ENCODE measurements at places on chromosomes 6 and 20.
A peak's percentile ranks its signal among the peaks of the same experiment; 100 is the strongest.

- peak; percentile 34 for DNase-seq
Observed at GRCh38 chr20:9332791-9333479, 181.5 kb upstream of the LAMP5 start.

- no peak for DNase-seq
Observed at GRCh38 chr6:111723412-111723970, 117.8 kb upstream of the TRAF3IP2 start.

DNA sequence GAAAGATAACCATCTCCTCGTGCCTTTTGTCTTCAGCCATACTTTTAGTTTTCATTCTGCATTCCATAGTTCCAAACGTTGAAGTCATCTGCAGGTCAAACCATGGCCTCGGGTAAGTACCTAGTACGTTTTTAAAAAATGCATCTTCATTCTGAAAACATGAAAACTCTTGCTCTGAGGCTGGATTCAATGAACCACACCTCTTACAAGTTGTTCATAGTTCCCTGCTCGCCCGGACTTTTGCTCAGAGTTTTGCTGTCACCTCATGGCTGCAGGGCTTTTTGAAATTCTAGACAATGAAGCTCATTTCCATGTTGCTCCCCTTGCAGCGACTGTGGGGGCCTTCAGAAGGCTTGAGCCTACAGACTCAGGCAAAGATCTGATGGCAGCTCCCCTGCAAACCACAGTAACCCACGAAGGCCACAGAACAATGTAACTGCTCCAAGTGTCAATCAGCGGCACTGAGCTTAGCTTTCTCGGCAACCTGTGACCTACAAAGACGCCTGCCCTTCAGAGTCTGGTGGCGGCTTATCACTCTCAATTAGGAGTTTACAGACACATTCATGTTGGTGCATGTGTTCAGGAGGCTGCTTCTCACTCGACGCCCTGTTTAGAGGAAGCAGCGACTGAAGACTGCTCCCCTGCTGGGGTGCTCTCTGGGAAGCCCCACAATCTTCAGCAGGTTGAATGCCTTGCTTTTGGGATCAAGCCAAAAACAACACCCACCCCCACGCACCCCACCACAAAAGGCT is 61.2 kb downstream of the FOXC1 start:
- peak; percentile 41 for DNase-seq

DNA sequence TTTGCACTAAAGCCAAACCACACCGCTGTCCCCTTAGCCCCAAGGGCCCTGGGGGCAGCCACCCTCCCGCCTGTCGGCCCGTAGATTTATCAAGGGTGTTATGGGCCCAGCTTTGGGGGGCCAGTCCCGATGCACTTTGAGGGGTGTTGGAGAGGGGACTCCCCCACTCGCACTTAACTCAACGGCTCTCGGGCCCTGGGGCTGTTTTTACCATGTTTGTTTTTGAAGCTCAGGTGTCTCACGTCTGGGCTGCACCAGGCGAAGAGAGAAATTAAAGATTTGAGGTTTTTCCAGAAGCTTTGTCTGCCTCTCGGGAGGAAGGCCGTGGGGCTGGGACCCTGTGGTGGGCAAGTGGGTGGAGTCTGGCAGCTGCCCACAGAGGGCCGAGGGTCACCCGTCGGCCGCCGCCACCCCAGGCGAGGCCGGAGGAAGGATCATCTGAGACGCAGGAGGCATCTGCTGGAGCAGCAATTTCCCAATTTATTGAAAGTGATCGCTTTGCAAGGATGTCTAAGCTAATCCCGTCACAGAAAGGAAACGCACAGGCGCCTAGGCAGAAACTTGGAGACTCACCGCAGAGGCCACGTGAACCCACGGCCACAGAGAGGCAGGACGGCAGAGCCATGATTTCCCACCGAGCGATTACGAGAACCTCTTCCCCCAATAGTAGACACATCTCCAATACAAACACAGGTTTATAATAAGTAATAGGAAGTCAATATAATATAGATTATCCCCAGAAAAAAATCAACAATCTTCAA is 3.8 kb downstream of the SLC2A4RG start:
- DNase-seq, result no peak

DNA sequence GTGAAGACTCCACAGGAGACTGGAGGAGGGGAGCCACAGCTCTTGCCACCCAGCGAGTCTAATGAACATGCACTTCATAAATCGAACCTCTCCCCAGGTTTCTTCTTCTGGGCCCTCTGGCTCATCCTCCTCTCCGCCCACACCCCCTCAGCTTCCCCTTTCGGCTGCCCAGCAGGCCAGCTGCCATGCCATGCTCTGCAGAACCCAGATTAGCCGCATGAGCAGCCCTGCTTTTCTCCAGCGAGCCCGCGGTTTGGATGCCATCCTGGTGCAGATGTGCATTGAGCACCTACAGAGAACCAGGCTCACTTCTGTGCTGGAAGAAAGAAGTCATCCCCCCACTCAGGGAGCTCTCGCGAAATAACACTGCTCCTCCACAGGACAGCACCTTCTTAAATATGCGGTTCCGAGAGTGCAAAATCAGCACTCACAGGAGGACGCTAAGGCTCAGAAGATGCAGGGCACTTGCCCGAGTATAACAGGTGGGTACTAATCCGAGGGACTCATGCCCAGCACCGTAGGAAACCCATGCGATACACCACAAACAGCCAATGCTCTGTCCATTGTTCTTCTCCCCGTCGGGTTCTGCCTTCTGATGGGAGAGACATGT is 143.0 kb upstream of the THBS2 start:
- no peak for DNase-seq

DNA sequence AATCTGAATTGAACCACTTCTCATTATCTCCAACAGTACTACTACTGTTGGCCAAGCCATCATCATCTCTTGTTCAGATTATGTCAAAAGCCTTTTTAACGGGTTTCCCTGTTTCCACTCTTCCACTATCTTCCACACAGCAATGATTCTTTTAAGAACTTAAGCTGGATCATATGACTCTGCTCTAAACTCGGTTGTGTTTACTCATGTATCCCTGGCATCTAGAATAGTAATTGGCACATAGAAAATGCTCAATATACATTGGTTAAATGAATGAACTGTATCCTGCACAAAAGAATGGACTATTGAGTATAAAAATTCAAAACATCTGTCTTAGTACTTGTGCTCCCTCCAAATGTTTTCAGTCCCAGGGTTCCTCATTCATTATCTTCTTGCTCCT is 2.8 kb upstream of the COX7A2 start:
- DNase-seq, result no peak

DNA sequence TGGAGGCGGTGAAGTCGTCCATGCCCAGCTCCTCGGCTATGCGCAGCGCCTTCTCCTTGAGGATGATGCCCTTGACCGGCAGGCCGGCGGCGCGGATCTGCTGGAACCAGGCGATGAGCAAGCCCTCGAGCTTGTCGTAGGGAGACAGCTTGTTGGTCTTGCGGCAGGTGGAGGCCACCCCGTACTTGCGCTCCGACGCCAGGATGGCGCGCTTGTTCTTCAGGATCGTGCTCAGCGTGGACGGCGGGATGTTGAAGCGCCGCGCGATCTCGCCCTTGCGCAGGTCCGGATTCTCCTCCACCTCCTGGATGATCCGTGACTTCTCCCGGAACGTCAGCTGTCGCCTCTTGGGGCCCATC is 435 bp downstream of the CENPB start:
- peak; percentile 61 for DNase-seq

- no peak for DNase-seq
Observed at GRCh38 chr6:125987026-125987617, 782 bp downstream of the TRMT11 start.

DNA sequence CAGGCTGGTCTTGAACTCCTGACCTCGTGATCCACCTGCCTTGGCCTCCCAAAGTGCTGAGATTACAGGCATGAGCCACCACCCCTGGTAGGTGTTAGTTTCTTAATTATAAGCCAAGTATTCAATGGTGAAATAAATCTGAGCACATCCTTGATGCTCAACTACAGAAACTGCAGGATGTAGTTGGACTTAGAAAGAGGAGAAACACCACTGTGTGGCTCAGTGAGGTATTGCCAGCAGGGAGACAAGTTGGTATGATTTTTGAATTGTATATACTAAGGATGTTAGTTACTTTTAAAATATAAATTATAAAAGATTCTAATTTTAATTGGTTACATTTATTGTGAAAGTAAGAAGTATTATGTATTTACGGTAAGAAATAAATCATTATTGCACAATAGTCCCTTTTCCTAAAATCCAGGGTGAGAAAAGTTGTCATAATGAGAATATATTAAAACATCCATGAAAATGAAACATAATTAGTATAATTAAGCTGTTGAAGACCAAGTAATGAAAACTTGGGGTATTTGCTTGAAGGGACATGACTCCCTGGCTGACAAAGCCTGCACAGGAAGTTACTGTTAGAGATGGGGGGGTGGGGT is 17.6 kb downstream of the SLC18B1 start:
- no peak for DNase-seq

DNA sequence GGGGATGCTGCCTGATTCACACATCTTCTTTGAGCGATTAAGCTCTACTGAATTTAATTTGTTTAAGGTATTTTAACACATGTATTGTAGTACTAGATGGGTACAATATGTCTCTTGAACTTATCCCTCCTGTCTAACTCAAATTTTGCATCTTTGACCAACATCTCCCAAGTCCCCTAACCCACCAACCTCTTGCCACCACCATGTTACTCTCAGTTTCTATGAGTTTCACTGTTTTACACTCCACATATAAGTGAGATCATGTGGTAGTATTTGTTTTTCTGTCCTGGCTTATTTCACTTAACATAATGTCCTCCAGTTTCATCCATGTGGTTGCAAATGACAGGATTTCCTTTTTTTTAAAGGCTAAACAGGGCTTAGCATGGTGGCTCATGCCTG is 38.7 kb upstream of the ENPP4 start:
- no peak for DNase-seq

- peak; percentile 34 for DNase-seq
Observed at GRCh38 chr6:134317471-134318131, at the start of gene SGK1. Gene SGK1, minus strand, starts transcription at chr6:134318112. Its CDS starts 652 bp downstream, at chr6:134317460.

DNA sequence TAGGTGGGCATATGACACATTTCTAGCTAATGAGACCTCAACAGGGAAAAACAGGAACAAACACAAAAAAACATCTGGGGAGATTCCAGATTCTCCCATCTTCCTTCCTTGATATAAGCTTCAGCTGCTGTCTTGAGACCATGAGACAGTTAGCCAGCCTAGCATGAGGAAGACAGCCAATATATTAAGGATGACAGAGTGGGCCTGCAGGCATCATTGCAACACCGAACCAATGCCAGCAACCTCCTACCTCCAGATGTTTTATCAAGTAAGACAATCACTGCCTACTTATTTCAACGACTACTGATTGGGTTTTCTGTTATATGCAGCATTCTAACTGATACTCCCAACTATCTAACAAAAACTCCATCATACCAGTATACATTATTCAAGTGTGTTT is 119.0 kb downstream of the ISM1 start:
- no peak for DNase-seq

- DNase-seq, result no peak
Observed at GRCh38 chr20:51374961-51375360, 167.6 kb downstream of the NFATC2 start.

- DNase-seq, result no peak
Observed at GRCh38 chr6:27806981-27807440, 105.2 kb downstream of the OR2B2 start.

DNA sequence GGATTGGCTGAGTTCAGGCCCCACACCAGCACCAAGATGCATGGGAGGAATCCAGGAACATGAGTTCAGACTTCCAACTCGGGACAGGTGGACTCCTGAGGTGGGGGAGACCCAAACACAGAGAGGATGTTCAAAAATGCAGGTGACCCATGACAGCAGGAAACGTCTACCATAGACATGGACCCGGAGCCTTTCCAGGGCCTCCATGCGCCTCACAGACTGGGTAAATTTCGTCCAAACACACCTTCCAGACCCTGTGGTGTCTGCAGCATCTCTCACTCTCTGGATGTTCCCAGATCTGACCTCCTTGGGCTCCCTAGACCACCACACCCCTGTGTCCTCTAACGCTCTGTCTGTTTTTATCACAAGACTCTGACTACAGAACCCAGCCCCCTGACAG is 87.7 kb downstream of the PXDC1 start:
- DNase-seq, result no peak

DNA sequence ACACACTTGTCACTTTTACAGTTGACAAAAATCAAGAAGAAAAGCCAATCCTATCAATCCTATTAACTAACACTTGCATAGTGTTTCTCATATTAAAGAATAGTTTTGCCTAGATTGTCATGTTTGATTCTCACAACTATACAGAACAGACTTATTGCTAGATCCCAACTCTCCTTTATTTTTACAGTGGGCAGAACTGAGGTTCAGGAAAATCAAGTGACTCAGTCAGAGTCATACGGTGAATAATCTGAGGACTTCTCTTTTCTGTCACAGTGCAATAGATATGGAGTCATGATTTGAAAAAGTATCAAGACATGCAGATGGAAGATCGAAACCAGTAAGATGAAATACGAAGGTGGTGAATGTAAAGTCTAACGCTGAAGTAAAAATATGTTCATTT is 195.1 kb upstream of the CITED2 start:
- no peak for DNase-seq

- no peak for DNase-seq
Observed at GRCh38 chr20:7352165-7352564, 584.7 kb downstream of the BMP2 start.

GRCh38 chr6:79635232-79635543 is 4.1 kb downstream of the SH3BGRL2 start:
- no peak for DNase-seq

DNA sequence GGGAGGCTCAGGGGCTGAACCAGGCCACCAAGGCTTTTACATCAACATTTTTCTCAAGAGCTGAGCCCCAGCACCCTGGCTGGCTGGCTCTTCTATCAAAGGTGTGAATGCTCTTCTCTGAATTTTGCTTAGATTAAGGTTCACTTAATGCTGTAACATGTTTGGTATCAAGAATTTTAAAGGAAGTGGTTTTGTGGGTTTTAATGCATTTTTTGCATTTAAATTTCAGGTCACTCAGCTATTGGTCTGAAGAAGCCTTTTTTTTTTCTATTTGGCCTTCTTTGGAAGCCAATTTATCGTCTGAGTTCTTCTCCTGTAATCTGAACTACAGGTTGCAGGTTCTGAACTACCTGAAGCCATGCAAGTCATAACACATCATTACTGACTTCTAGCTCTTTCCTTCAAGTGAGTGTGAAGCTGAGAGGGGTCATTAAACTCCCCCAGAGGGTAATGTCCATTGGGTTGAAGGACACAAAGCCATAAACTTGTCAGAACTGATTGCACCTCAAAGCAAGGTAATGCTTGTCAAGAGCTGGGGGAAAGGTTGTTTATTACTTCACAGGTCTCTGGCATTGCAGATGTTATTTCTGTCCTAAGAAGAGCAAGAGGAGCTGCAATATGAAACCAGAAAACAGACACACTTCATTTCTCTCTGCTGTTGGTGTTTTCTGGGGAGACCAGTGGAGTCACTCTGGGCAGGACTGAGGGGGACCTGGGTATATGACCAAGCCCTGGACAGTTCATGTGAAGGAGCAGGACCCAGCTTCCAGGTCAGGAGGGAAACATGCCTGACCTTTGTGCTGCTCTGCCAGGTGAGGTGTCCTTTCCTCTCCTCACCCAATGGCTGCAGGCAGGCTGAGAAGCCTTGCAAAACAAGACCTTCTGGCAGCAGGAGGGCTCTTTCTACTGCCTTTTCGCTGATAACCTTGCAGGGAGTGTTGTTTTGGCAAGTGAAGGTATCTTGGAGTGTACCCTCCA is 26.1 kb upstream of the NEDD9 start:
- no peak for DNase-seq

- no peak for DNase-seq
Observed at GRCh38 chr20:10040070-10040975, 5.5 kb downstream of the ANKEF1 start.

Measured in HAP-1 (cell line).